ENCODE measurements at places on chromosomes 3 and 15. TPM values are rescaled to one million over a fixed set of nuclear protein-coding genes. Genes with fewer than 3 reads are reported as not detected.

Gene SAMMSON
- not detected for total RNA-seq

Gene C2CD4B
- not detected for total RNA-seq

Gene HRG
- not detected for total RNA-seq

Gene AHSG
- total RNA-seq: under 0.01 TPM

Gene TMEM212
- total RNA-seq: not detected

Gene SERPINI2
- not detected for total RNA-seq

Gene GTPBP8
- 41.1 TPM for total RNA-seq

Gene PRTG
- total RNA-seq: 1.2 TPM

Data from smooth muscle cell of the umbilical artery (primary cell).